ENCODE measurements at places on chromosomes 1 and 21.

DNA sequence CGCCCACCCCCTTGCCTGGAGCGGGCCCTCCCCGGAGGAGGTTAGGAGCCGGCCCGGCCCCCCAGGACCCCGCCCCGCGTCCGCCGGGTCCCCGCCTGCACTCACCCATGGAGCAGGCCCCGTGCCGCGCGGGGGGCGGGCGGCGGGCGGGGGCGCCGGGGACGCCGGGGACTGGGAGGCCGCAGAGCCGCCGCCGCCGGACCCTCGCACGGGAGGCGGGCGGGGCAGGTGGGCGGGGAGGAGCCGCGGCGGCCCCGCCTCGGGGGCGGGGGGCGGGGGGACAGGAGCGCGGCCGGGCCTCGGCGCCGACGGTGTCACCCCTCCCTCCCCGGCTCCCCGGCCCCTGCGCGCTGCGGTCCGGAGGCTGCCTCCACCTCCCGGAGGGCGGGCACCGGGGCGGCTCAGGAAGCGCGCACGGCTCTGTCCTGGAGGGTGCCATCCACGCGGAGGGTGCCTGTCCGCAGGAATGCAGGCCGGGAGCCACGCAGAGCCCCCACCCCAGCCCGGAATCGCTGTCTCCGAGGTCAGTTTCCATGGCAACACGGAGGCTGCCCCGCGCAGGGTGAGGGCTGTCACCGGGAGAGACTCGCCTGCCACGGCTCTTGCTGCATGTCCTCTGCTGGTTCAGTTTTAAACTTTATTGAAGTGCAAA is 5.9 kb upstream of the PLEKHG5 start:
- peak; percentile 23 for DNase-seq

DNA sequence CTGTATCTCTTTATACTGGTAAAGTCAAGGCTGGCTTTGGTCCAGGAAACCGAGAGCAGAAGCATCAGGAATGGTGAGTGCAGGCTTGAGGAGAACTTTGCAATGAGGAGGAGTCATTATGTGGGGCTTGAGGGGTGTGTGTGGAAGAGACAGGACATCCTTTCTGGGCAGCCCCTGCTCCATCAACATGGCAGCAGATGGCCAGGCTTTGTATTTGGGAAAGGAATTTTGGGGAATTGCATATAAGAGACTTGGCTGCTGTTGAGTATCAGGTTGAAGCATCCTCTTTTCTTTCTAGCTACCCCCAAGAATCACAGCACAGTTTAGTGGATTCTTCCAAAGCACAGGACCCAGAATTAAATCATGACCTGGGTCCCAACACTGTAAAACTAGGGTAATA is 33.4 kb downstream of the VTCN1 start:
- DNase-seq, result no peak

DNA sequence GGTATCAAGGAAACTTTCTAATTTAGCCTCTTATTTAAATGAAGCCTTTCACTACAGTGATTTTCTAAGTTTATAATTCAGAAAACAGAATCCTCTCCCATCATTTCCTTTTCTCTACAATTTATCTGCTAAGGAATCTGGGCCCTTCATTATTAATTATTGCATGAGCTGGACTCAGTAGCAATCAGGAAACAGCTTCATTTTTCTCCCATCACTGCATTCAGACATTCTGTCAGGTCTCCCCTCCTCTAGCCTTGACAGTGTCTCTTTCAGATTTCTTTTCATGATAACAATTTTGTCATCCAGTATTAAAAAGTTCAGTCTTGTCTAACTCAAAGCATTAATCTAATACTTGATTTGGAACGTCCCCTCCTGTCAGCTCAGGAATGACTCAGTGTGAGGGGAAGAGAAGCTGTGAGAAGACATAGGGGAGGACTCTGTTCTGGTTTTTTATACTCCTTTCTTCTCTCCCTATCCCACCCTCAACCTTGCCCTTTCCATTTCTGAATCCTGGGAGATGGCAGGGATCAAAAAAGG is 28.1 kb downstream of the SLC44A5 start:
- DNase-seq, result no peak

DNA sequence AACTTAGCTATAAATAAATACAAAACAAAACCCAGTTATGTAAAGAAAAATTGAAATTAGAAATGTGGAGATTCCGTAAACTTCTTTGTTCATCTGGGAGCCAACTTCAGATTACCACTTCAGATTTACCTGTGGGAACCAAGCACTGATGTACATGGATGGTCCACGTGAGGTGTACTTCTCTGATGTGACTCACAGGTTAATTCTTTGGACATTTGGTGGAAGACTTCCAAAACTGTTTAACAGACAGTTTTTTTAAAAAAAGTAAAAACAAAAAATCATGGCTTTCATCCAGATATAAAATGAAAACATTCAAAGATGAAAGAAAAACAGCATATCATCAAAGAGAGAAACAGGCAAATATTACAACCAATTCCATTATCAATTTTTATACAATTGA is 92.0 kb downstream of the MAST2 start:
- no peak for DNase-seq

DNA sequence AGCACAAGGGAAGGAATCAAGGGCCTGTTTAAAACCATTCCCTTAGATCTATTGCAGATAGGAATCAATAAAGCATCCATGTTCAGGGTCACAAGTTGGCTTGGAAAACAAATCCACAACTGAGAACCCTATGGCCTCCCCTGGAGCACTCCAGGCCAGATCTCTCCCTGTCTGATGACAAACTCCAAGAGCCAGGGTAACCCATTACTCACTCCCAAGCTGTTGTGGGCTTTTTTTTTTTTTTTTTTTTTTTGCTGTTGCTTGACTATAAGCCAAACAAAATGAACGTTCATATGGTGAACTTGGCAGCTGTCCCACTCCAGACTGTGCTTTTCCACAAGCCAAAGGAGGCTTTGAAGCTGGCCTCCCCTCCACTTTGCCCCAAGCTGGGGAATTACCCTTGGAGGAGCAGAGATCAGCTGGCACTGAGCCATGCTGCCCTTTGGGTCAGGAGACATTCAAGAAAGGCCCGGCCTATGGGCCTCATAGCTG is 35.7 kb upstream of the VAV3 start:
- DNase-seq, result no peak

DNA sequence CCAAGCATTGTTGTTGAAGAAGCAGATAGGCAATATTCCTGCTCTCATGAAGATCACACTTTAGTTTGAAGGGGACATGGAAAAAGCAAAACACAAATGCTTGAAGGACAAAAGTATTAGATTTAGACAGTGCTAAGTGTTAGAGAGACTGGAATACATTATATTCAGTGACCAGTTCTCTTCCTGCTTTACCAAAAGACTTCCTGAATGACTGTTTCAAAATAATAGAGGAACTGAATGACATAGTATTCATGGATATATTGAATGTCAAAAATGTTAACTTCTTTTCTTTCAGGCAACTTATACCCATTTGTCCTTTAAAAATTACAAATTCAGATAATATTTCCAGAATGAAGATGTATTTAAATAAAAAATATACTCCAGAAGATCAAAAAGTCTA is 178.0 kb upstream of the IVNS1ABP start:
- no peak for DNase-seq

DNA sequence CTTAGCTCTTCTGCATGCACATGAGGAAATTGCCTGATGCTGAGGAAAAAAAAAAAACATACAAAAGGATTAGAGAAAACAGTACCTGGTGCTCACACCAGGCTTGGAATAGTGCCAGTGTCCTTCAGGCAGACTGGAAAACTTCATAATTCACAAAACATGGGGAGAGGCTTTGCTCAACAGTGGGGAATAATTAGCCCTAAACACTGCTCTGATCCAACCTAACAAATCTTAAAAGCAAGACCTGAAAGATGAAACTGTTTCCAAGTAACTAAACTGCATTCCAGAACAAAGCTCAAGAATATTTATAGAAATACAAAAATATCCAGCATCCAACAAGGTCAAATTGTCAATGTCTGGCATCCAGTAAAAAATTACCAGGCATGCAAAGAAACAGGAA is 124.8 kb downstream of the AK5 start:
- DNase-seq, result no peak

GRCh38 chr1:145979746-145980456 is 15.4 kb downstream of the POLR3GL start:
- no peak for DNase-seq

- no peak for DNase-seq
Observed at GRCh38 chr1:200659269-200659668, 10.4 kb downstream of the DDX59 start.

DNA sequence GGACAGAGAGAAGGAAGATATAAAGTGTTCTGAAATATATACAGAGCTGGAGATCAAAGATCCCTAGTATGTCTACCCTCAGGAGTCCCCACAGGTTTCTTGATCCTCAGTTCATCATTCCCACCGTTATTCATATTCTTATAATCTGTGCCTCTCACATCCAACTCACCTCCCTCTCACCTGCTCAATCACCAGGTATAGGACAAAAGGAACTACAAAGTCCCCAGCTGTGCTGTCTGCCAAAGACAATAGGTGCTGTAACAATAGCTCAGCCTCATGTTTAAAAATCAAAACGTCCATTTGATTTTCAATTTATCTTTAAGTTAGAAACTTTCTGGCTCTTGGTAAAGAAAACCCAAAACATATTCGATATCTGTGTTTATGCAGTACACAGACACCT is 121.1 kb upstream of the PKN2 start:
- no peak for DNase-seq

- no peak for DNase-seq
Observed at GRCh38 chr1:4976859-4977440, 322.5 kb downstream of the AJAP1 start.

DNA sequence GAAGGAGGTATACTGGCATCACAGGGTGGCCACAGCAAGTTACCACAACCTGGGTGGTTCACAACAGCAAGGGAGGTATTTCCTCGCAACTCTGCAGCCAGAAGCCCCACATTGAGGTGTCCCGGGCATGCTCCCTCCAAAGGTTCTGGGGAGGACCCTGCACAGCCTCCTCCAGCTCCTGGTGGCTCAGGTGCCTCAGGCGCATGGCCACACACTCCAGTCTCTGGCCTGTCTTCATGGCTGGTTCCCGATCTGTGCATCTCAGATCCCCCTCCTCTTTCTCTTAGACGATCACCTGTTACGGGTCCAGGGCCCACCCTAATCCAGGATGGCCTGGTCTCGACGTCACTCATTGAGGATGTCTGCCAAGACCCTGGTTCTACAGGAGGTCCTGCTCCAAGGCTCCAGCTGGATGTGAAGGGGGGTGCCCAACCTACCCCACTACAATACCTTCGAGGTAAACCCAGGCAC is 6.7 kb upstream of the ARF1 start:
- no peak for DNase-seq

GRCh38 chr1:155607708-155608107 is 2.3 kb upstream of the MSTO1 start:
- no peak for DNase-seq

DNA sequence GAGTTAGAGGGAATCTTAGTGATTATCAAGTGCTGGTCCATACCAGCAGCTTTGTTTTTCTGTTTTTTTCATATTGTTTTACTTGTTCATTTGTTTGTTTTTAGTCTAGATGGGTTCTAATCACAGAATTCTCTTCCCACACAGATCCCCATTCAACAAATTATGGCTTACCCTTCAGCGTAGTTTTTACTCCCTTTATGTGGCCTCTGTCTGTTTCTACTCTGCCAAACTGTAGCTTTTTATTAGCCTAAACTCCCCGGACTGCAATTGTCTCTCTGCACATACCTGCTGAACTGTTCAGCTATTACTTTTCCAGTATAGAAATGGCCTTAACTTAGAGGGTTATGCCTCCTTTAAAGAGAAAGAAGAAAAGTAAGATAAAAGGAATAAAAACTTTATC is 348.5 kb downstream of the TGFB2 start:
- no peak for DNase-seq

GRCh38 chr1:42934541-42935312 is 23.9 kb downstream of the SLC2A1 start:
- DNase-seq, result no peak

DNA sequence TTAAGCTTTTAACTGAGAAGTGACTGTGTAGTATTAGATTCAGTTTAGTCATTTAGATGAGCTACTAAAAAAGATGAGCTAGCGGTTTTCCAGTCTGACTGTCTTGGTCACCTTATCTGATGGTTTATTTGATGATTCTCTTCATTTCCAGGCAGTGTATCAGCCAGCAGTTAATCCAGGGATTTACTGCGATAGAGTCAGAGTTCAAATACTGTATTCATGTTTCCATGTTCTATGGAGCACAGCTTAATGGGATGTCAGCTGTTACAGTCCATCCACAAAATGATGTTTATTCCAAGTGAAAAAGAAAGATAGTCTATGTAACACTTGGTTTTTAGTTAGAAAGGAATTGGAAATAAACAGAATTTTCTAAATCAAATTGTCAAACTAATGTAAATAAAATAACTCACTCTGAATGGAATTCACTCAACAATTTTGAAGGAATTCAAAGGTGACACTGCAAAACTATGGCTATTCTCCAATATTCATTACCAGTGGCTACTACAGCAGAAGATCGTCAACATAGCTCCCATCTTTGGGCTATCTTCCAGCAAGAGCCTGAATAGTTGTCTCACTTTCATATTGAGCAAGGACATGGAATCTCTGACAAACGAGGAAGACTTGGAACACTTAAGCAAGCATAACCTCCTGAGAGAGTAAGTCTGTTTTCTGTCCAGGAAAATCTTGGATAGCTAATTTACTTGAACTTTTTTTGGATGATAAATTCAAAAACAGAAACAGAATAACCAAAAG is 54.6 kb upstream of the DPT start:
- DNase-seq, result no peak

DNA sequence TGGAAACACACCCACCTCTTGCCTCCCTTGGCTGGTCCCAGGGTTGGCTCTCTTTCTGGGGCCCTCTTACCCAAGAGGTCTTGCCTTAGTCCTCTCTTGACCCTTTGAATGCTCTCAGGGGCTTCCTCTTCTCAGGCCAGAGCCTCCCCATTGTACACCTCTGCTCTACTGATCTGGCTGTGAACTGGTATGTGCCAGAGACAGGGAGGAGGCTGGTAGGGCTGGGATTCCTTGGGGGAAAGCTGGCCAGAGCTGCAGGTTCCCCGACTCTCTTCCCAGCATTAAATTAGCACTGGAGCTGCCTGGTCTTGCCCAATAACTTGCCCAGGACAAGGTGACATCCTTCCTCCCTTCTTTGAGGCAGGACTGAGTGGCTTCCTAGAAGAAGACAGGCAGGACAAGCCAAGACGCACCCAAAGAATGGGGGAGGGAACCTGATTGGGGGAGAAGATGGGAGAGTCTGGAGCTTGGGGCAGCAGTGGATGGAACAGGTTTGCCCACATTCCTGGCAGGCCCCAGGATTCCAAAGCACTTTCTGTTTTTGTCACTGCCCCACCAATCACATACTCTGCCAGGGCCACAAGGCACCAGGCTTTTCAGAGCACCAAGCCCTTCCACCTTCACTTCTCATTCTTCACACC is 37.2 kb upstream of the CITED4 start:
- no peak for DNase-seq

- no peak for DNase-seq
Observed at GRCh38 chr21:42491328-42491727, 4.7 kb downstream of the RSPH1 start.

- DNase-seq, result no peak
Observed at GRCh38 chr1:231796141-231796540, 169.6 kb downstream of the DISC1 start.
